Thymus (tissue), 14 donors: ENCODE measurements at places on chromosomes 1 and 21.

DNA sequence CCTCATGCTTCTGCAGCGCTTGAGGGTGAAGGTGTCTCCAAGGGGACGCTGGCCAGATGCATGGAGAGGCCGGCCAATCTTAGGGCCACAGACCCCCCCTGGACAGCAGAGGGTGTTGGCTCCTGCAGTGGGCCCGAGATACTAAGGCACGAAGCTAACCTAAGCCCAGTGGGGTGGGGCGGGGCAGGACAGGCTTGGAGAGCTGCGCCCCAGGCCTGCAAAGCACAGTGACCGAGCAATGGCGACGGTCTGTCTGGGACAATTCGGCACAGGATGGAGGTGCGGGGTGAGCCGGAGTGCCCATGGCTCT, 1.3 kb downstream of the FNDC10 start:
- no peak for DNase-seq

DNA sequence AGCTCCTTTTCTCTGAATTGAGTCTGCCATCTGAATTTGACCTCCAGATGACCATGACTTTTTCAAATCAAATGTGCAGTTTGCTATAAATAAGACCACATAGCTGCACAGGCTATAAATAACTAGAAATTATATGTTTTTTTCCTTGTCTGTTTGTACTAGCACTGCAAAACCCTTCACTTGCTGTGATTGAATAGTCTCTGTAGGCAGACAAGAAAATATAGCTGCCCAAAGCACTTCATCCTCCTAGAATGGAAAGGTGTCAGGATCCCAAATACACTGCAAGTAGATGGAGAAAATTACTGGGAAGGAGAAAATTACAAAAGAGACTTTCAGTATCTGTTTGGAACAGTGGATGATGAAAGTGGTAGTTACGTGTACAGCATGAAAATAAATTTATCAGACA, 175.8 kb downstream of the APP start:
- no peak for DNase-seq

GRCh38 chr21:38159355-38159754, 97.4 kb upstream of the KCNJ15 start:
- DNase-seq, result peak; percentile 49

DNA sequence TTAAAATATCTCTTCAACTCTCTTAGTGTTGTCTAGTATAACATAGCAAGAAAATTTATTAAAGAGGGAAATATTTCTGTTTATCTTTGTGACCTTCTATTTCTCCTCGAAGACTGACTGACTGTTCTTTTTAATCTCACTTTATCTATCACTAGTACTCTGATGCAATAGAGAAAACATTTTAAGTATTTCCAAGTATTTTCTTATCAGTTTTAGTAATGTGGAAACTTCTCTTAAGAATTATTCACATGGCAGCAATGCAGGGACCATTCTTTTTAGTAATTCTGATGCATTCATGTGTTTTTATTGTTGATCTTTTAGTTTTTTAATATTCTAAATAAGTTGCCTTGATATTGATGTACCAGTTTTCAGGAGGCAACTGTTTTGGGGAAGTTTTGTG, 115.7 kb downstream of the NEK7 start:
- no peak for DNase-seq

- no peak for DNase-seq
Measured at GRCh38 chr1:170410401-170411166, 121.4 kb upstream of the GORAB start.

GRCh38 chr1:74714429-74715235, 18.2 kb downstream of the CRYZ start:
- DNase-seq, result no peak

DNA sequence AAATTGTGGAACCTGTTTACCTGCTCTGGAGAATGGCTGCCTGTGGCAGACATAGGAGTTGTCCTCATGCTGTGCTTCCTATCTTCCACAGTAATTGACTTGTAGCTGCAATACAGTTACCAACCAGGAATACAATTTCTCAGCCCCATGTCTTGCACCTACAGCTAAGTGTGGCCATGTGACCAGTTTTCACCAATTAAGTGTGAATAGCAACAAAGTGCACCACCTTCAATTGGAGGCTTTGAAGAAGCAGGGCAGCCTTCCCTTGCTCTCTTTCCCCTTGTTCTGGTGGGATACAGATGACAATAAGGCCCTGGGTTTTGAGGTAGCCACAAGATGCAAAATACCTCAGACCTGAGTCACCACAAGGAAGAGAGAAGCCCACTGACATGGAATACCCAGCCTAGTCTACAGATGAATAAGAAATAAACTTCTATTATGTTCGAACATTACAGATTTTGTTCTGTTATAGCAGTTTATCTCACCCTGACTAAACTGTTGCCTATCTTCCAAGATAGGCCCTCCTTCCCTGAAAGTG, 70.2 kb upstream of the S1PR1 start:
- DNase-seq, result no peak

DNA sequence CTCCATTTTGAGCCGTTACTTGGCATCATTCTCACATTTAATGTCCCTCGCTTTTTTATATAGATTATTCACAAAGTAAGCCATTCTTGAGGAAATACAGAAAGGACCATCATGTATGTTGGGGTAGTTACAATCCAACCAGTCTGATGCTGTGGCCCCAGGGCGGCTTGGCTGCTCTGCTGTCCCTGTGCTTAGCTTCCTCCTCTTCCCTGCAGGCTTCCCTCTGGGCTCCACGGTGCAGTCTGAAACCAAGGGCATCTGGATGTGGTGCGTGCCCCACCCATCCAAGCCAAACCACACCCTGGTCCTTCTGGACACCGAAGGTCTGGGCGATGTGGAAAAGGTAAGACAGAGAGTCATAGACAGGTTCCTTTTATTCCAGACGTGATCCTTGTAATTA, 5.5 kb downstream of the GBP6 start:
- no peak for DNase-seq

DNA sequence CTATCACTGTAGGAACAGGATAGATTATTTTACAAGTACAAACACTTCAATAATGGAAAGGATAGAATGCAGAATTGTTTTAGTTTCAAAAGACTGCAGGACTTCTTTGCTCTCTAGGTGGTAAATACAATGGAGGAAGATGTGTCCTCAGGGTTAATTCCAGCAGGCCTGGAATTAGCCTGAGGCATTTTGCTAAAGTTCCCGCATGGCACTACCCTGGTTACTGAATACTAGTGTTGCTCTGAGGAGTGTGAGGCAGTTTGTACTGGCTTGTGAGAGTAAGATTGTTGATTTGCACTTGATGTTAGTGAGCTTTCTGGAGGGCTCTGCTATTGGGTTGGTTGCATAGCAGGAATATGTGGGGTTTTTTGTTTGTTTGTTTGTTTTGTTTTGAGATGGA, 61.4 kb downstream of the FASLG start:
- DNase-seq, result no peak

- no peak for DNase-seq
Measured at GRCh38 chr1:45079533-45079932, 67.5 kb downstream of the UROD start.

GRCh38 chr1:23524716-23525401, 6.2 kb downstream of the E2F2 start:
- DNase-seq, result no peak

GRCh38 chr1:69836971-69837636, 269.4 kb downstream of the LRRC7 start:
- DNase-seq, result no peak

DNA sequence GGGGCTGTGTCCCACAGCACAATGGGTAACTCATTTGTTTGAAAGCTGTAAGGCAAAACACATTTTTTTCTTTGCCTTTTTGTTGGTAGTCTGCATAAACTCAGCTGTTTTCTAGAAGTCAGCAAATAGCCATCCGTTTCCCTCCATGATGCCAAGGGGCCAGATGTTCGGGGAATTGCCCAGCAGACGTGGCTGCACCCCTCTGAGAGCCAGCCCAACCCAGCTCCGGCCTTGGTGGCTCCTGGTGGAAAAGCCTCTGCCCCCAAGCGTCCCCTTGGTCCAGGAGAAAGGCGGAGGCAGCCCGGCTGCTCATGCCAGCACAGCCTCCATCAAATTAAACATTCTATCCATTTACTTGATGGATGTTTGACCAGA, 58.4 kb upstream of the ADARB1 start:
- no peak for DNase-seq

DNA sequence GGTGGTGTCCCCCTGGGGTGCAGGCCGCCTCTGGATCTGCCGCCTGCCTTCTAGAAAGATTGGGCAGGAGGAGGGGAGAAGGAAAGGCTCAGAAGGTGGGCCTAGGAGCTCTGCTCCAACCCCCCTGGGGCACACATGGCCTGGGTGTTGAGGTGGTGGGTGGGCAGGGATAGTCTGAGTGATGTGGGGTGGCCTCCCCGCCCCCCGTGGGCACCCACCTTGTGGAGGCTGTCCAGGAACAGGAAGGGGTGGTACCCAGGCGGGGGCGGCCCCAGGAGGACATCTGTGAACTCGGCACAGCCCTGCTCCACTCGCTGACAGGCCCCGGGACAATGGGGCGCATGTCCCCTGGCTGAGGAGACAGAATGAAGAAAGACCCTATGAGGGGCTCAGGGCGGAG, 54.9 kb downstream of the MORN1 start:
- DNase-seq, result no peak

- DNase-seq, result no peak
Measured at GRCh38 chr1:30988045-30988444, 77.5 kb downstream of the PUM1 start.

- no peak for DNase-seq
Measured at GRCh38 chr1:214453109-214453722, 98.2 kb downstream of the PTPN14 start.

DNA sequence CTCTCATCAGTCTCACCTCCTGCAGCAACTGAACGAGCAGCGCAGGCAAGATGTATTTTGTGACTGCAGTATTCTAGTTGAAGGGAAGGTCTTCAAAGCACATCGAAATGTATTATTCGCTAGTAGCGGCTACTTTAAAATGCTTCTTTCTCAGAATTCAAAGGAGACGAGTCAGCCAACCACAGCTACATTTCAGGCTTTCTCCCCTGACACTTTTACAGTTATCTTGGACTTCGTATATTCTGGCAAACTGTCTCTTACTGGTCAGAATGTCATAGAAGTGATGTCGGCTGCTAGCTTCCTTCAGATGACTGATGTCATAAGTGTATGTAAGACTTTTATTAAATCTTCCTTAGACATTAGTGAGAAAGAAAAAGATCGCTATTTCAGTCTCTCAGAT, 53.7 kb downstream of the ZBTB8A start:
- no peak for DNase-seq

DNA sequence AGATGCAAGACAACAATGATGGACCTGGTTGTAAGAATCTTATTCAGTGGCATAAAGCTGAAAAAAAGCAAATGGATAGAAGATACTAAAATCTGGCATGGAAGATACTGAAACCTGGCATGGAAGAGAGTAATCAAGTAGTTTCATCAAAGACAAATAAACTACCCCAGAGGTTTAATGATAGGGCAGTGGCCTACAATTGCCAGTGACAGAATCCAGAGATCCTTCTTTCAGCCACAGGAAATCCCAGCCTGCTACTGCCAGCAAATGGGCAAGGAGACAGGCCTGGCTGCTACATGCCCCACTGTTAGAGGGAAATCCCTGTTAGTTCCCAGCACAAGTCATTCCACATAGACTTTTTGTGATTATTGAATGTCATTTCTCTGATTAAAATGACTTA, 409.4 kb downstream of the VAV3 start:
- DNase-seq, result no peak

DNA sequence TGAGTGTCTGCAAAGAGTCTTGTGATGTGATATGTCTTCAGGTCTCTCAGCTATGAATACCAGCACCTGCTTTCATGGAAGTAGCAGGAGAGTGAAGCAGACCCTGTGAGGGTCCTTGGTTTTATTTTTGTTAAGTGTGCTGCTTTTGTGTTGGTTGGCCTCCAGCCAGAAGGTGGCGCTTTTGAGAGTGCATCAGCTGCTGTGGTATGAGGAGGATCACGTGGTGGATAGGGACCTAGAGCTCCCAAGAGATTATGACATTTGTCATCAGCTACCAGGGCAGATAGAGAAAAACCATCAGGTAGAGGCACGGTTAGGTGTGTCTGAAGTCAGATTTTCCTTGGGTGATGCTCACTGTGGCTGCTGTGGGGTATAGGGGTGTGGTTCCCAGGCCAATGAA, 1232.1 kb downstream of the MRPL39 start:
- no peak for DNase-seq

DNA sequence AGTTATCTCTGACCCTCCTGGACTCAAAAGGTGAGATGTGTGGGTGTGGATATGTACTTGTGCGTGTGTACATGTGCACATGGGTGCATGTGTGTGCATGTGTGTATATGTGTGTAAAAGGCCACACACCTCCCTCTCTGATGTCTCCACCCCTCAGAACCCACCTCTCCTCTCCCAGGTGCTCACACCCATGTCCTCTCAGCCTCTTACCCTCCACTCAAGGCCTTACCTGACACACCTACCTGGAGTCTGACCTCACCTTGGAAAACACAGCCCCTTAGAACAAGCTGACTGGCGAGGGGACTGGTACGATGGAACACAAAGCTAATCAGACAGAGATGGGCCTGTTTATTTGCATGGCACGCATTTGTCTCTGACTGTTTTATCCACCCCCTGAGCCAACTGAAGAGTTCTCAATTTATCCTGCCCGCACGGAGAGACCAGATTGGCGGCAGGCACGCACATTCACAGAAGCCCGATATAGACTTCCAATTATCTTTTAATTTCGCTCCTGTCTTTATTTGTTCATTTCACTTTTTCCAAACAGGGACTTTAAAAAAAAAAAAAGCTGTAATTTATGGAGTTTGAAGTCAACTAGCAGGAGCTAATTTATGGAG, 6.1 kb upstream of the KLHDC7A start:
- no peak for DNase-seq

- DNase-seq, result no peak
Measured at GRCh38 chr1:207049974-207050391, 1.0 kb downstream of the YOD1 start.

DNA sequence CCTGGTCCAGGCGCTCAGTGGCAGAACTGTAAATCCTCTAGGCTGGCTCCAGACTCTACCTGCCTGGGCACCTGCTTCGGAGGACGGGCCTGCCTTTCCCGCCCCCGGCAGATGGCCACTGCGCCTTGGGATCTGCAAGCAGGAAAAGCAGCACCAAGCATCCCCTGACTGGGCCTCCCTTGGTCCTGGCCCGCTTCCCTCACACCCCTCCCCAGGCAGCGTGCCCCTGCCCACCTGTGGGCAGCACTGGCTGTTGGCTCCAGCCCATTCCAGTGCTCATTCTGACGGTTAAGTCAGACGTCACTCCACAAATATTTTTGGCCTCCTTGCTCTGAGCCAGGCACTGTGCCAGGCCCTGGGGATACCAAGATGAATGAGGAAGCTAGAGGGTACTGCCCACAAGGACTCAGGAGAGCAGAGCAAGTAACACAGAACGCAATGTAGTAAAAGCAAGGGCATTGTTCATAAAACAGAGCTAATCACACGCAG, 22.0 kb upstream of the BLACAT1 start:
- DNase-seq, result no peak

DNA sequence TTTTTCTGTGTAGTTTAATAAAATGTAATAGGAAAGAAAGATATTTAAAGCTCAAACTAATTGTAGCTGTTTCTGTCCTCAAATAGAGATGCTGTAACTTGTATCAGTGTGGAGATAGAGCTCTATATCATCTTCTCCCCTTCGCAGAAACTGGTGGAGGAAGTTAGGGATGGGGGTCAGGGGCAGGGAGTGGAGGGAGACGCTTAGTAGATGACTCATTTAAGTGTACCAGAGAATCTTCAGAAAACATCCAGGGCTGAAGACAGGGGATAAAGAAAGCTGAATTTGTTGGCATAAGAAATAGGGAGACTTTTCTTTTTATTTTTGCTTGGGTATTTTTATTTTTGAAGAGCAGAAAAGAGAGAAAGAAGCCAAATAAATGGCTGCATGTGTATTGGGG, 282.6 kb upstream of the DPYD start:
- DNase-seq, result no peak
